ENCODE measurements at places on chromosomes 11 and 22. TPM values are rescaled to one million over a fixed set of nuclear protein-coding genes. Genes with fewer than 3 reads are reported as not detected.

- H3K27me3 ChIP-seq: no peaks in the 10 kb centered on the region
- H3K27ac ChIP-seq: no peak overlapping the region
- H3K4me1 ChIP-seq: no peaks in the 10 kb centered on the region
- no peaks in the 10 kb centered on the region for H3K36me3 ChIP-seq
Observed at GRCh38 chr11:26399336-26399735, 67.4 kb downstream of the ANO3 start.

DNA sequence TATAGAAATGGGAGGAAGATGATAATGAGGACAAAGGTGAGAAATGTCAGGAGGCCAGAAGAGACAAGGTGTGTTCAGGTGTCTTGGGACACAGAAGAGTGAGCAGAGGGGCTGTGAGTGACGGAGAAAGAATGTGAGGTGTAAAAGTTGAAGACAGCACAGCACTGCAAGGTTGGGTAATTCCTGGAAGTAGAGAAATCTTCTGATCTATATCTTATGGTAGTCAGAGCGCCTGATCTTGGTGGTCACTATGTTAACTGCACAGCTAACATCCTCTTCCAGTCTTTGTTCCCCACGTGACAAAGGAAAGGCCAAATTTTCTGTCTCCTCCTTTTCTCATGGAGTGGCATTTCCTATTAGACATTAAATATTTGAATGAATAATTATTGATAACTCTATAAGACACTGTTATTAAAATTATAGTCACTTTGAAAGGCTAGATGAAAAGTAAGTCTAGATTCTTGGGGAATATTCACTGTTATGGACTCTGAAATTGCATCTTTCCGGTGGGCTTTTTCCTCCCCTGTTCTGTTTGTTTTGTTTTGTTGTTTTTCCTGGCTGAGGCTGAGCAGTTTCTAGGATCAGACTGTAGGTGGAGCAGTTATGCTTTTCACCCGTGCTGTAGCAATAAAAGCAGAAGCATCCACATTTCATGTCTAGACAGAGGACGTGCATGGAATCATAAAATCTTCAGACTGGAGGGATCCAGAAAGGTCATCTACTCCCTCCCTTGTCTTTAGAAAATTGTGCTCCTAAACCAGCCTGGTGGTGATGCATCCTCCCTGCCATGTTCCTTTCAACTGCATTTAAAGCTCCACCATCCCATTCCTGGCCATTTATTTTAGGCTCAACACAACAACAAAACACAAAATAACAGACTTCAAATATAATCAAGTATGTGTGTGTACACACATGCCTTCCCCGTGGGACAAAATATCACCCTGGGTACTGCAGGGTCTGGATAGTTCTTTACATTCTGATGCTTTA, 26.6 kb downstream of the SC5D start:
- no peak overlapping the region for H3K27ac ChIP-seq
- no peak for DNase-seq
- no peaks in the 10 kb centered on the region for H3K27me3 ChIP-seq
- H3K4me1 ChIP-seq: no peaks in the 10 kb centered on the region

Gene APLNR
- not detected for total RNA-seq

Gene CRYAB
- total RNA-seq: 4.0 TPM

All from H1 (cell line).